GM23248 (cell line): ENCODE measurements at places on chromosomes 1 and 21. TPM values are rescaled to one million over a fixed set of nuclear protein-coding genes. Genes with fewer than 3 reads are reported as not detected.

DNA sequence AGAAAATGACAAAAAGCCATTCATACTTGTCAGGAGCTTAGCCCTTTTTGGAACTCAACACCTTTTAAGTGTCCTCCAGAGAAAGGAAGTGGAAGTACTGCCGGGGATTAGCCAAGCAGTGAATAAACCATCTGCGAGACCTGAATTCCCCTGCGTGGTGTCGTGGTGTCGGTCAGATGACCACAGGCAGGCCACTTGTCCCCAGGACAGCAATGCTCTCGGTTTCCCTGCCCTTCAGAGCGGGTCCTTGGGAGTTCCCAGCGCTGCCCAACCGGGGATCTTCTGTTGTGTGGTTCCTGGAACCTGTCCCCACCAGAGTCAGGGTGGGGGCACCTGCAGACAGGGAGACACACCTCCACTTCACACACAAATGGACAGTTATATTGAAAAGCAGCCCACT lies 9.2 kb downstream of the GPR157 start:
- no peak for DNase-seq

GRCh38 chr1:182113879-182114626 lies 52.5 kb upstream of the ZNF648 start:
- no peak for DNase-seq

DNA sequence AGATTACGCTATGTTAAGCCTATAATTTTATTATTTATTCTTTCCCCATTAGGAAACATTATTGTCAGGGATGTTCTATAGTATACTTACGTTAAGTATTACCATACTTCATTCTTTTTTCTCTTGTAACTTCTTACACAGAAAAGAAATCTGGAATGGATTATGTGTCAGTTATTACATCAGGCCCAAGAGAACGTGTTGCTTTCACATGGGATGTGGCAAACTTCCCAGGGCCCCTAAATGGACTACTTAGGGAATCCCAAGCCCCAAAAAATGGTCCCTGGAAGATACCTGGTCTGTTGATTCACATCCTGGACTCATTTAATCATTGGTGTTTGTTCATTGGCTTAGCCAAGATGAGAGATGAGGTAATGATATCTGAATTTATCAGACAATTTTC lies 249.8 kb downstream of the NRIP1 start:
- peak; percentile 31 for DNase-seq

GRCh38 chr1:207750631-207751305 lies 1.1 kb upstream of the CD46 start:
- DNase-seq, result peak; percentile 16

DNA sequence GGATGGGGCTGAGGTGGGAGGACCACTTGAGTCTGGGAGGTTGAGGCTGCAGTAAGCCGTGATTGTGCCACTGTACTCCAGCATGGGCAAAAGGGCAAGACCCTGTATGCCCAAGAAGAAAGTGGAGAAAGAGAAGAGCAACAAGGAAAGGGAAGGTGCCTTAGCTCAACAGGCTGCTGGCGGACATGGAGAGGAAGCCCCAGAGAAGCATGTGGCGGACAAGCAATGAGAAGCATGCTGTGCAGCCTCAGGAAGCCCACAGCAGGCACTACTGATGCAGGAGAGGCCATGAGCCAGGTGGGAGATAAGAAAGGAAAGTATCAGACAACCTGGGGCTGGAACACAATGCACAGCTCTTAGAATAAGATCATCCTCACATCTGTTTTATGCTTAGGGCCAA lies 32.6 kb upstream of the GNG4 start:
- DNase-seq, result no peak

DNA sequence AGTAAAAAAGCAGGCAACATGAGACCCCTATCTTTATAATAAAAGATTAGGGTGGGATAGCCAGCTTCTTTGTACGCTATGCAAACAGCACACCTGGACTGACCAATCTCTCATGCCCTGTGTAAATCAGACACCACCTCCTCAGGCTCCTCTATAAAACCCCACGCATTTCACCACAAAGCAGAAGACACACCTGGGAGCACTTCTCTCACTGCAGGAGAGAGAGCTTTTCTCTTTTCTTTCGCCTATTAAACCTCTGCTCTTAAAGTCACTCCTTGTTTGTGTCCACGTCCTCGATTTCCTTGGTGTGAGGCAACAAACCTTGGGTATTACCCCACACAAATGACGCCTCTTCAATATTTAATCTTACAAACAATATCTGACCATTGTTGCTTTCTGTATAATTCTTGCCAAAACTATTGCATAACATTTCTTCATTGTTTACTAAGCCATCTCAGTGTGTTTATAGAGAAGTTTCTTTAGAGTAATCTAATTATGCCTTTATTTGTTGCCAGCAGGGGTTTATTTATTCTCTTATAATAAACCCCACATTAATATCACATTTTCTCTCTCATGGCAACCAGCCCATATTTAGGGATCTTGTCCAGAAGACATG lies 31.6 kb upstream of the NUF2 start:
- DNase-seq, result peak; percentile 34

- DNase-seq, result no peak
These were observed 3.6 kb upstream of the CALML6 start for GRCh38 chr1:1911350-1912041.

DNA sequence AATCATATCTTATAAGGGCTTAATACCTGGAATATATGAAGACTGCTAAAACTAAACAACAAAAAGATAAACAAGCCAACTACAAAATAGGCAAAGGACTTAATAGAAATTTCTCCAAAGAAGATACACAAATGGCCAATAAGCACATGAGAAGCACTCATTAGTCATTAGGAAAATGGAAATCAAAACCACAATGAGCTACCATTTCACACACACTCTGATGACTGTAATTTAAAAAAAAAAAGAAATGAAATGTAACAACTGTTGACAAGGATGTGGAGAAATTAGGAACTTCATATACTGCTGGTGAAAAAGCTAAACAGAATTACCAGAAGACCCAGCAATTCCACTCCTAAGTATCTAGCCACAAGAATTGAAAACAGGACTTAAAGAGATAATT lies 374.2 kb upstream of the ZP4 start:
- DNase-seq, result no peak

DNA sequence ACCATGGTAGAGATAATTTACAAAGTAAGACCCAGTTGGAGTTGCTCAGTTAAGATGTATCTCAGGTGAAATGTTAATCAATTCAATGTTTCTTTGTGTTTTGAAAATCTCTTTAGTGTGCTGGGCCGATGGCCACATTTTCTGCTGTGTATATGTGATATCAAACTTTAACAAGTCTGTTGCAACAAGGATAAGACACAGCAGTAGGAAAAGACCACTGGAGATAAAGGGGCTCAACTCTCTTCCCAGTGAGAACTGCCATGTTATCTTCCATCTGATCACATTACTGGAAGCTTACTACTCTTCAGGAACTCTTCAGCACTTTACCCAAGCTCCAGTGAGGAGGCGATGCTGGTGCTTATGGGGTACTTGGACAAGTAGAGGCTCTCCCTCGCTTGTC lies 227.7 kb downstream of the NFIA start:
- no peak for DNase-seq

- no peak for DNase-seq
These were observed 72.5 kb downstream of the DPT start for GRCh38 chr1:168656485-168656884.

DNA sequence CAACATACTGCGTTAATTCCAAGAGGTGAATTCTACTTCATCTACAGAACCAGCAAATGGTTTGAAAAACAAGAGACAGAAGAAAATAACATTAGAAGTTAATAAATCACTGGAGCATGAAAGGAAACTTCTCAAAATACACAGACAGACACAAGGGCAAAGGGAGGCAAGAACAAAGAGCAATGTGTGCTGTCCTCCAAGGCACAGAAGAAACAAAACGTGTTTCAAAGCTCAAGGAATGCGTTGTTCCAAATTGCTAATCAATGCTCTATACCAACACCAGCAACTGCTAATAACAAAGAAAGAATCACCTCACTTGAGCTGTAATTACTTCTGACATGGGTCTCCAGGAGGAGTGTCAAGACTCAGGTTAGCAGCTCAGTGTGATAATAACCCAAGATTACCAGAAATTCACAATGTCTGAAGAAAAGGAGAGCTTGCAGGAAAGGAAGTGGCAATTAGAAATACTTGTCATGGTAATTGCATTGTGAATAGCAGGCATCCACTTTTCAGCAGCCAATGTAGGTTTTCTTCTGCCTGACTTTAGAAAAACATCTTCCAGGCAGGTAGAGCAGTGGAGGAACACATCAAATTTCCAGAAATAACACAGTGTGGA lies 175.4 kb downstream of the SEC16B start:
- no peak for DNase-seq

GRCh38 chr1:198157847-198158725 lies 1.3 kb downstream of the NEK7 start:
- DNase-seq, result peak; percentile 63

- DNase-seq, result peak; percentile 23
These were observed 7.5 kb upstream of the KPNA6 start for GRCh38 chr1:32100359-32100758.

GRCh38 chr1:78355656-78356055 lies 135.1 kb upstream of the PTGFR start:
- DNase-seq, result peak; percentile 53

DNA sequence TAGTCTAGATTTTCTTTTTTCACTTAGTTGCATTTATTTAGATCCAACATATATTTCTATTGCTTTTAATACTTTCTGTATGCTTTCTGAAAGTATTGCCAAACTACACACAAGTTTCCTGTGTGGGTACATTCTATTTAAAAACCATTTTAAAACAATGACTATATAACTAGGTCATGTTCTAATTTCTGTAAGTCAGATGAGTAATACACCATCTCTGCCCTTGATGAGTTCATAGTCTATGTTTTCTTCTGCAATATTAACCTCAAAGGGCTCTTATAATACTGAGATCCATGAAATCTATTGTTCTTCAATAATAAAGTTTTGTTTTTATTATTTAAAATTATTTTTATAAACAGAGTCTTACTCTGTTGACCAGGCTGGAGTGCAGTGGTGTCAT lies 68.3 kb downstream of the RNASEL start:
- peak; percentile 63 for DNase-seq

- DNase-seq, result no peak
These were observed 300.4 kb downstream of the PTPRC start for GRCh38 chr1:198939286-198939685.

- DNase-seq, result peak; percentile 92
These were observed 764.8 kb downstream of the ADGRL2 start for GRCh38 chr1:82565546-82565945.

- no peak for DNase-seq
These were observed 42.1 kb downstream of the ARHGEF10L start for GRCh38 chr1:17581389-17582123.

DNA sequence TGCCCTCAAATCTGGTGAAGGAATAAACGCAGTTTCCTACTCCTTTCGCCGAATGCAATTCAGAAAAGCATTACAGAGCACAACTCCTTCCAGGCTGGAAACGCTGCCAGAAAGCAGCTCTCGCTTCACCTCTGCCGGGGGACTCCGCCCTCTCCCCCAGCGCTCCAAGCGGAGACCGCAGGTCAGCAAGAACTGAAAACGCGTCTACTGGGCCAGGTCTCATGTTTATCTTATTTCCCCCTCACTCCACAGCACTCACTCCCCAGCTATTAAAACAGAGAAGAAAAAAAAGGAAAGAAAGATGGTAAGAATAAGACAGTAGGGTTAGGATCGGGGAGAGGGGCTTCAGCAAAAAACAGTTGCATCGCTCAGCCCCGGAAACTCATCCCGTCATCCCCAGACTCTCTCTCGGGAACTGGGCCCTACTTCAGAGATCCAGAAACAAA lies 833 bp upstream of the RCOR3 start:
- peak; percentile 88 for DNase-seq

DNA sequence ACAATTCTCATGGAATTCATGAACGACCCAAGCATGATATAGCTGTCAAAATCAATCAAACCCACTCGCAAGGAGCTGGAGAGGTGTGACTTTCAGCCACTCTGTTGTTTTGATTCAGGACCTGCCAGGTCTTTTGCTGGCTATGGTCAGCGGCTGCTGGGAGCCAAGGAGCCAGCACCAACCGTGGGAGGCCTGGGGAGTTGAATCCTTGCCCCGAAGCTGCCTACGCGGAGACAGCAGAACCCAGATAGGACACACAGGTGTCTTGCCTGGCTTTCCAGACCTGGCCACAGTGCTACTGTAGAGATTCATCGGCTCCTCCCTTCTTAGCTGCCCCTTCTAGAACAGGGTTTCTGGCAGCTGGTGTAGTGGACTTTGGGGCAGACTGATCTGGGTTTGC lies 42.7 kb downstream of the ZSCAN20 start:
- no peak for DNase-seq

GRCh38 chr1:204468206-204468605 lies 26.4 kb downstream of the PIK3C2B start:
- no peak for DNase-seq

DNA sequence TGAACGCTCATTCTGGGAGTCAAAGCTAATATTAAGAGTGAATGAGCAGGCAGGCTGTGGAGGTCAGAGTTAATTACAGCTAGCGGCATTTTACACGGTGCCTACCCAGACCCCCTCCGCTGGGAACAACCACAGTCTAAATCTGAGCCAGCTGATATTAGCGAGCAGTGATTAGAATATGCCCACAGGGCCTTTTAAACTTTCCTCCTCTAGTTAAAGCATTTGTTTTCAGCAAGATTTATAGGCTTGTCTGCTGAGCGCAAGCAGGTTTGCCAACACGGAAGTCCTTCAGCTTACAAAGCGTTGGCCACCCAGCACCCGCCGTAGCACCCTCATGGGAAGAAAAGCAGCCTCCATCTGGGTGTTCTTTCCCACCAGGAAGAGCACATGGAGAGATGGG lies 72.1 kb downstream of the LMX1A start:
- DNase-seq, result no peak

- no peak for DNase-seq
These were observed 21.6 kb downstream of the TNN start for GRCh38 chr1:175089136-175089718.

PPM1J gene
- total RNA-seq, result 0.13 and 0.54 TPM in 2 replicates

RGSL1 gene
- total RNA-seq, result not detected in 2 replicates

CLDN17 gene
- total RNA-seq, result not detected in 2 replicates

CD247 gene
- not detected in 2 replicates for total RNA-seq

GBP3 gene
- total RNA-seq, result 59.9 and 63.5 TPM in 2 replicates

ITGB2 gene
- total RNA-seq, result 1.3 and 2.1 TPM in 2 replicates

FCGR1A gene
- total RNA-seq, result not detected in 2 replicates

CYP2J2 gene
- not detected in 2 replicates for total RNA-seq
